Fibroblast of skin of left biceps (primary cell): ENCODE measurements at places on chromosomes 4 and X.

DNA sequence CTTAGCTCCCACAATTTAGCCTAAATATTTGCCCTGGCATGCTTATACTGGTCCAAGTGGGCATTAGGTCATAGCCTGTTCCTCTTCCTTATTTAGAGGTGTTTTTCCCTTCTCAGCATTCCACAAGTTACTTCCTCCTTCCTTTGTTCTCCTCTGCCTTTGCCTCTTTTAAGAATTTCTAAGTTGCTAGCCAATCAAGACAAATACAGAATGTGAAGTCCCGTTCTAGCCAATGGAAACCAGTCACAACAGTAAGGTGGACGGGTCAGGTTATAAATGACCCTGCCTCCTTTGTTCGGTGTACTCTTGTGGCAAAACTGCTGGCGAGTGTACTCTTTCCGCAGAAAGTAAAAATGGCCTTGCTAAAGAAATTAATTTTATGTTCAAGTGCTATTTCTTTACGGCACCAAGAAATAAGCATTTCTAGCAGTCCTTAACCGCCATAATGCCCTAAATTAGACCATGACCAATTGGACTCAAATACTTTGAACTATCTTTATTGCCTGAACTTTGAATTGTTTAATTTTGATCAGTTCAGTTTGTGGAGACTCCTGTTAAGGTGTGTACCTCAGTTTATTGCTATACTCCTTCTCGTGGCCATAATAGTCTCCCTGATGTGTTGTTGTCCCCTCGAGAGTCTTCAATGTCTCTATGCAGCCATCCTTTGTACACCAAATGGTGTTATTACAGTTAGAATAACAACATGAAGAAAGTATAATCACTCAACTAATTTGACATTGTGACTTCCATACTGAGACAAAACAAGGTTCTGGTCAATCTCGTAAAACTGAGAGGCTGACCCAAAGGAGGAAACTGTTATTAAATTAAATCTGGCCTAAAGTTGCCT lies 1.6 kb upstream of the HADH start:
- no peak for DNase-seq

DNA sequence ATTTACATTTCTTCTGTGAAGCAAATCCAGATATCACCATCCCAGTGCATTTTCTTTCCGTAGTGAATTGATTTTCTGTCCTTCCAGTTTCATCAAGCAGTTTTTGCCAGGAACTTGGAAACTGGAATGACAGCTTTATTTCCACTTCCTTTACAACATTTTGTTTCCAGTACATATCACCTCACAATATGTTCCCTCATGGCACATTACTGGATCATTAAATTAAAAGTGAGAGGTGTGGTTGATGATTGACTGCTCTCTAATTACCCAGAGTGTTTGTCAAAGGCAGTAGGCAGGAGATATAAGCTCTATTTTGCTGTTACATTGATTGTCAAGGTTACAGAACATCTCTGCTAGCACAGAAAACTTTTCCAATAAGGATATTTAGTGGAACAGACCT lies 22.3 kb upstream of the ACE2 start:
- no peak for DNase-seq

GRCh38 chr4:183499389-183499788 lies 5.5 kb upstream of the ING2 start:
- no peak for DNase-seq

DNA sequence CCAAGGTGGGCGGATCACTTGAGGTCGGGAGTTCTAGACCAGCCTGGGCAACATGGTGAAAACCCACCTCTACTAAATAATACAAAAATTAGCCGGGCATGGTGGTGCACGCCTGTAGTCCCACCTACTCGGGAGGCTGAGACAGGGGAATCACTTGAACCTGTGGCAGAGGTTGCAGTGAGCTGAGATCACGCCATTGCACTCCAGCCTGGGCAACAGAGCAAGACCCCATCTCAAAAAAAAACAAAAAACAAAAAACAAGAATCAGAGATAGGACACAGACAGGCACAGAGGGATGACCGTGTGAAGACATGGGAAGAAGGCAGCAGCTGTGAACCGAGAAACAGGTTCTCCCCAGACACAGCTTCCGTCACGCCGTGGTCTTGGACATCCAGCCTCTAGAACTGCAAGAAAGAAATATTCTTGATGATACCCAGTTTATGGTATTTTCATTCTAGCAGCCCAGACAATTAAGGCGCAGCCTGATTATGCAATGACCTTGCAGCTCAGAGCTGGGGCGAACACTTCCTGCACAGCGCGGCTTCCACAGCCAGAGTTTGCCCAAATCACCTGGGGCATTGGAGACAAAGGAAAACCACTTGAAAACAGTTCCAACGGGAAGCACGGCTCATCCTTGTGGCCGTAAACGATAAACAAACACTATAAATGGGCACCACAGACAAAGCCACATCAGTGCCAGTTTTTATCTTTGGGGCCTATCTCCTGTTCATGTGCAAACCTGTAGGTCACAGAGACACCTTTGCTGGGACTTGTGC lies 4.2 kb upstream of the ARSD start:
- no peak for DNase-seq

DNA sequence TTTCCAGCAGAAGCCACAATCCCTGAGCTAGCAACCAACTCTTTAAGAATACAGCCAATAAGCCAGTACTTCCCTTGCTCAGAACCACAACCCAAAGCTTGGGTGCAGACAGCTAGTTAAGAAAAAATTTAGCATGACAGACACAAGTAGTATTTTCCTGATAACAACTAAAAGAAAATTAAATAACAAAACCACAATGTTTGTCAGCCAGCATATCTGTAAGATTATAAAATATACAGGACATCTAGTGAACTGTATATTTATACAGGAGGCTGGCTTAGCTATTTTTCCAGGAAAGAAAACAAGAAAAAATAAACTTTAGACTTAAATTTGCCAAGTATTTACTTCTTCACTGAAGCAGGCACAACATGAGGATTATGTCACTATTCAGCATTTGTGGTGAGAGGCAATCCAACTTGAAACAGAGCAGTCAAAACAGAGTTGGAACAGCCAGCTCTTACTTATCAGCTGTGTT lies 6.6 kb downstream of the PF4V1 start:
- DNase-seq: no peak

DNA sequence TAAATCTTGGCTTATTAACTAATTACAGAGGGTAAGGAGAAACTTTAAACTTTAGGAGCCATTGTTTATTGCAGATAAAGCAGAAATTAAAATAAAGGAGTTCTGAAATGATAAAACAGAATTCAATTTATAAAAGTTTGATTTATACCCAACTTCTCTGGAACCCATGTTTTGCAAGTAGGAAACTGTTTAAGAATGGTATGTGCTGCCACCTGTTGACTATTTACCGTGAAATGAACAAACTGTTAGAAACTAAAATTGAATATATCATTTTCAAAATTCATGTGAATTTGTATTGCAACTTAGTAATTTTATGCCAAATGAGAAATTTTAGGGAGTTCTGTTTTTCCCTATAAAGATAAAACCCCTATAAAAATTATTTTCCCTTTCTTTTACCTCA lies 11.0 kb upstream of the TBC1D8B start:
- no peak for DNase-seq

DNA sequence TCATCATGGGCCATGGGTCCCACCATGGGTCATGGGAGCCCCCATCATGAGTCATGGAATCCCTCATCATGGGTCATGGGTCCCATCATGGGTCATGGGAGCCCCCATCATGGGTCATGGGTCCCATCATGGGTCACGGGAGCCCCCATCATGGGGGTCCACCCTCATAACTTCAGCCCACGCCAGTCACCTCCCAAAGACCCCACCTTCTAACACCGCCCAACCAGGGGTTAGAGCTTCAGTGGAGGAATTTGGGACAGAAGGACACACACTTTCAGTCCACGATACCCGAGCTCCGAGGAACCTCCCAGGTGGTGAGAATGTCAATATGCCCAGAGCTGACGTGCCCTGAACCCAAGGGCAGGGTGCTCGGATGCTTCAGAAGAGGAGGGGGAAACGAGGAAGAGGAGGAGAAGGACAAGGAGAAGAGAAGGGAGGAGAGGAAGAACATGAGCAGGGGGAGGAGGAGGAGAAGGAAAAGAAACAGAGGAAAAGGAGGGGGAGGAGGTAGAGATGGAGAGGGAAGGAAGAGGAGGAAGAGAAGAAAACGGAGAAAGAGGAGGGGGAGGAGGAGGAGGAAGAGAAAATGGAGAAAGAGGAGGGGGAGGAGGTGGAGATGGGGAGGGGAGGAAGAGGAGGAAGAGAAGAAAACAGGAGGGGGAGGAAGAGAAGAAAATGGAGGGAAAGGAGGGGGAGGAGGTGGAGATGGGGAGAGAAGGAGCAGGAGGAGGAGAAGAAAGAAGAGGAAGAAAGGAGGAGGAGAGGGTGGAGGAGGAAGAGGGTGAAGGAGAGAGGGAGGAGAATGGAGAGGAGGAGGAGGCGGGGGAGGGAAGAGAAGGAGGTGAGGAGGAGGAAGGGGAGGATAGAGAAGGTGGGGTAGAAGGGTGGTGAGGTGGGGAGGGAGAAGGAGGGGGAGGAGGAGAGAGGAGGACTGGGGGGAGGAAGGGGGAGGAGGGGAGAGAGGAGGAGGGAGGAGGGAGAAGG lies 17.7 kb downstream of the IL3RA start:
- no peak for DNase-seq

- no peak for DNase-seq
Observed at GRCh38 chrX:30304866-30305265, 4.3 kb downstream of the NR0B1 start.

- DNase-seq: no peak
Observed at GRCh38 chr4:38566806-38567398, 97.1 kb upstream of the KLF3 start.

GRCh38 chrX:69429339-69430015 lies 74.6 kb upstream of the NALF2 start:
- no peak for DNase-seq

DNA sequence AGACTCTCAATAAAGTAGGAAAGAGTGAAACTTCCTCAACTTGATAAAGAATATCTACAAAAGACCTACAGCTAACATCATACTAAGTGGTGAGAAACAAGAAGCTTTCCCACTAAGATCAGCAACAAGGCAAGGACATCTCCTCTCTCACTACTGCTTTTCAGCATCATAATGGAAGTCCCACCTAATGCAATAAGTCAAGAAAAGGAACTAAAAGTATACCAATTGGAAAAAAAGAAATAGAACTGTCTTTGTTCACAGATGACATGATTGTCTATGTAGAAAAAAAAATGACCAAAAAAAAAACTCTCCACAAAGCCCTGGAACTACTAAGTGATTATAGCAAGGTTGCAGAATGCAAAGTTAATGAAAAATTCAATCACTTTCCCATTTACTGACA lies 25.1 kb upstream of the SH3RF1 start:
- DNase-seq: no peak
